HuH-7.5 (cell line): ENCODE measurements at places on chromosomes 16 and 17.

DNA sequence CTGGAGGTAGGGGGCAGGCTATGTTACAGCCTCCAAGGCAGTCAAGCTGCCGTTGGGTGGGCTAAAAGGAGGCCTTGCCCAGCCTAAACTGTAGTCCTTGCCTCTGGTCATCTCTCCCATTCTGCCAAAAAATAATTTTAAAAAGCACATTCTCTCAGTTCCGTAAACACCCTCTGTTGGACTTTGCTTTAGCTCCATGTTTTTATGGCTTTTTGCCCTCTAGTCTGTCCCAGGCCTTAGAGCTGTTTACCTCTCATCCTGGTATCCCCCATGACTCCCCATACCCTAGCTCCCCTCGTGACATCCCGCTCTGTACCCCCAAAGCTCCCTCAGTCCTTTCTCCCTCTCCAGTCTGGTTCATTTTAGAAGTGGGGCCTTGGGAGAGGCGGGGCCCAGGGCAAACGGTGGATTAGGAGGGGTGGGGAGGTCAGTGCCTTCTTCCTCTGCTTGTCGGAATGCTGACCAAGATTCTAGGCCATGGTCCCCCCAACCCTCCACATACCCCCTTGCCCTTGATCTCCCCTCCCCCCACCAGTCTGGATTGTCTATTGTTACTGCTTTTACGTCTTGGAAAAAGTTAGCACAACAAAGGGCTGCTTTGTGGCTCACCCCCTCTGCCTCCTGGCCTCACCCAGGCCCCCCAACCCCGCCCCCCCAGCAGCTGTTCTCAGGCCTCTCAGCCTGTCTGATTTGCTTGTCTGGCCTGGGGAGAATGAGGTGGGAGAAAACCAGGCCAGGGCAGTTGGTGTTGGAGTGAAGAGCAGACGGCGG, 18.4 kb downstream of the GJD3 start:
- no peak for DNase-seq

GRCh38 chr17:60333628-60334031, 58.3 kb downstream of the USP32 start:
- DNase-seq: no peak

DNA sequence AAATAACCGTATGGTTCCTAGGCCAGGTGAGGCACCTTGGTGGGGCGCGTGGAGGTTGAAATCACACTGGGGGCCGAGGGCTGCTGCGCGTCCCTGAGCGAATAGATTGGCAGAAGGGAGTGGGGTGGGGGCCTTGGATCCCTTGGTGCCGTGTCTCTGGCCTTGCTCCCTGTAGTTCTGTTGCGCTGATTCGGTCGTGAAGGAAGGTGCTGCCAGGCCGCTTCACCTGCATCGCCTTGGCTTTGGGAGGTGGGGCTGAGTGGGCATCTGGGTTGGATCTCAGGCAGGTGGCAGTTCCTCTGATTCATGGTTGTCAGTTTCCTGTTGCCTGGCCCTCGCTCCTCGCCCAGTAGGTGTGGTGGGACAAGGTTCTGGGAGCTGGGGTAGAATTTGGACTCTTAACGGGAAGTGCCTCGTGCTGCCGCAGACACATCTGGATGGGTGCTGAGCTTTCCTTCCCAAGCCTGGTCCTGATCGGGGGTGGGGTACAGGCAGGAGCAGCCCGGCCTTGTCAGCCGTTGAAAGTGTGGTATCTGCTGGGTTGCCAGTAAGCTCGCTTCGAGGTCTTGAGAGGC, 30.1 kb downstream of the PGS1 start:
- no peak for DNase-seq

- DNase-seq: no peak
These were observed 43.4 kb upstream of the ACSF3 start for GRCh38 chr16:89050119-89050867.

DNA sequence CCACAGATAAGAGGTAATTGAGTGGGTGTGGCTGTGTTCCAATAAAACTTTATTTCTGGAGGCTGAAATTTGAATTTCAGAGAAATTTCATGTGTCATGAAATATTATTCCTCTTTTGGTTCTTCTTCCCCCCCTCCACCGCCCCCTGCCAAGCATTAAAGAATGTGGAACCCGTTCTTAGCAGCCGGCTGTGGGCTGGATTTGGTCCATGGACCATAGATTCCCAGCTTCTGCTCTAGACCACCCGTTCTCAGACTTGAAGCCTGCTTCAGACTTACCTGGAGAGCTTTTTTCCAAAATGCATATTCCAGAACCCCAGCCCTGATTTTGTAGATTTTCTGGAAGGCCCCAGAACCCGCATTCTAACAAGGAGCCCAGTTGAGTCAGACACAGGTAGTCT, 15.1 kb upstream of the LASP1NB start:
- DNase-seq: no peak

GRCh38 chr16:49051576-49051975, 230.1 kb downstream of the CBLN1 start:
- no peak for DNase-seq

DNA sequence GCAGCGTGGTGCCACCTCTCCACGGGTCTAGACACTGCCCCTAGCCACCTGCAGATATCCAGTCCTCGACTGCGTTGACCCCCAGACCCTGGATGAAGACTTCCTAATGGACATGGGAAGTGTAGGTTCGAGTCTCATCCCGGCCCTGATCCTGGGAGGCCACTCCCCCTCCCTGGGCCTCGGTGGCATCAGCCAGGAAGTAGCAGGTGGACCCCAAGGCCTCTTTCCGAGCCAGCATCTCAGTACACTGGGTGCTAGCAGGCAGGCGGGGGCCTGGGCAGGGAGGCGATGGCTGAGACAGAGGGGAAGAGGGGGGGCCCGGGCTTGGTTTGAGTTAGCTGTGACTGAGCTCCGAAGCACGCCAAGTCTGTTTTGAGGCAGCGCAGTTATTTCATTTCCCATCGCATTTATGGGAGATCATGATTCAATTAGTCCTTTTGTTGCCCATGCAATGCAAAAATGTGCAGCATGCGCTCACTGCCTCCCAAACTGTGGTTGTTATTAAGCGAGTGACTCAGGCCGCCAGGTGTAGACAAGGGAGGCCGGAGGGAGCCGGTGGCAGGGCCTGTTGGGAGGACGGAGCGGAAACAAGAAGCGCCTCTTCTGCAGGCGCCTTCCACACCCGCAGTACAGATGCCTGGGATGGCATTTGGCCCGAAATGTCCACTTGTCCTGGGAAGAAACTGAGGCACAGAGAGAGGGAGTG, 25.3 kb upstream of the ZNF469 start:
- DNase-seq: no peak
